ENCODE measurements at places on chromosomes 12 and 14.

GRCh38 chr12:107803092-107803491 lies 28.6 kb downstream of the ASCL4 start:
- DNase-seq = no peak

DNA sequence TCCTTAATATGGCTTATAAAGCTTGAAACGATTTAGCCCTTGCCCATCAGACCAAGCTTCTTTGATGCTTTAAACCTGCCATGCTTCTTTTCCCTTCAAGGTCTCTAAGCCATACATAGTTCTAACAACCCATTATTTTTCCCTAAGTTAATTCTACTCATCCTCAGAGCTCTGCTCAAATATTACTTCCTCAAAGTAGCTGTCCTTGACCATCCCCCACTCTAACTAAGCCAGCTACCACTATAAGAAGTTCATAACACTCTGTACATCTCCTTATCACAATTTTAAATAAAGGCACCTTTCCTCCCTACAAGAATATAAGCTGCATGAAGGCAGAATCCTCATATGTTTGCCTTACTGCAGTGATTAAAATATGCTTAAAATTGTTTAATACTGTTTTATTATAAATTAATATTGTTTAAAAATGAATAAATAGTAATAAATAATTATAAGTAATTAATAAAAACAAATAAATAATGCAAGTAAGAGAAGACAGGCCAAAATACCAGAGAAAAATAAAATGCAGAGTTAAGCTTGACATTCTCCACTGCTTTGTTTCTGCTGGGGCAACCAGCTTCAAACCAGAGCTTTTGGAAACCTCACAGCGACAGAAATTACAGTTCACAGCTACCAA lies 76.8 kb downstream of the NUMB start:
- no peak for DNase-seq

DNA sequence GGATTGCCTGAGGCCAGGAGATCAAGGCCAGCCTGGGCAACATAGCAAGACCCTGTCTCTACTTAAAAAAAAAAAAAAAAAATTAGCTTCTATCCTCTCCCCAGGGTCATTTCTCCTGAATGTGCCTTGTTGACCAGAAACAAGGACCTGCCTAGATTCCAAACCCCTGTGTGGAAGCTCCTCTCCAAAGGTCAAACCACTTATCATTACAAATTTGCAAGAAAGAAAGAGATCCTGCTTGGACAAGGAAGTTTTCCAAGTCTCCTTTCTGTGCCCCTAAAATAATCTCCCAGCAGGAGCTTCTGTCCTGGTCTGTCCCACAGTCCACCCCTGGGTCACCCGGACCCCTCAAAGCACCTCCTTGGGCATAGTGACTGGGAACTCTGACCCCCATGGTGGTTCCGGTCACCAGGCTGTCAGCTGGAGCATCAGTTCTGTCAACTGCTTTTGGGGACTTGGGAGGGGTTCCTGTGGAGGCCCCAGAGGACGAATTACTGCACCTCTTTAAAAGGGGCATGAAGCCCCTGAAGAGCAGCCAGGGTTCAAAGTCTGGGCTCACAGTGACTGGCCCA lies 38.4 kb downstream of the ACTN1 start:
- DNase-seq = no peak

DNA sequence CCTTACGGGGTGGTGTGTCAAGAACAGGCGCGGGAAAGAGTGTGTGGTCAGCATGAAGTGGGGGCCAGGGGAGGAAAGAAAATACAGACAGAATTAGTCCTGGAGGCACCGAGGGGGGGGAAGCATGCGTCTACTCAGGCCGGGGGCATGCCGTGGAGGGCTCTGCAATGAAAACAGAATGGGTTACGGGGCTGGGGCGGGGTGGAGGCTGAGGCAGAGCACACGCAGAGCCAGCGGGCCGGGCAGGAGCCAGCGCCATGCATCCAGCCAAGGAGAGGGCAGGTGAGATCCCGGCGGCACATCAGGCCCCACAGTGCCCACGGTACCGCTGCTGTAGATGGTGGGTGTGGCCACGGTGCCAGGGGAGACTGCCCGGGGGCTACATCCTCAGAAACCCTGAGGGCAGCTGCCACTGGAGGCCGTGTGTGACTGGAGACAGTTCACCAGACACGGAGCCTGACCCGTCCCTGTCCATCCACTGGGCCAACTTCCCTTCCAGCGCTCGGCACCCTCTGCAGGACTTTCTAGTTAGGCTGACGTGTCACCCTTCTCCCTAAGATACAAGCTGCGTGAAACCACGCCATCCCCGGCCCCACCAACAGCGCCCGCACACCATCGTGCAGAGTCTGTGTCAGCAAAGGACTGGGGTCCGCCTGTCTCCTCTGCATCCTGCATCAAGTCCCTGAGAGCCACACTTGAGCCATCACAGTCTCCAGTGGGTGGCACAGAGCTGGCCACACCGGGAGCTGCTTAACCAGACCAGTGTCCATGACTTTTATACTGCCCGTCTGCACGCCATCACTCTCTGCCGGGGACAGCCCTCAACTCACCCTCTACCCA lies 87.4 kb downstream of the PIWIL1 start:
- no peak for DNase-seq

GRCh38 chr12:51181558-51181957 lies 8.6 kb upstream of the TFCP2 start:
- no peak for DNase-seq

GRCh38 chr12:57086493-57087009 lies 2.4 kb upstream of the NAB2 start:
- peak; percentile 76 for DNase-seq

GRCh38 chr14:20680843-20681347 lies 3.5 kb upstream of the RNASE4 start:
- DNase-seq = no peak

DNA sequence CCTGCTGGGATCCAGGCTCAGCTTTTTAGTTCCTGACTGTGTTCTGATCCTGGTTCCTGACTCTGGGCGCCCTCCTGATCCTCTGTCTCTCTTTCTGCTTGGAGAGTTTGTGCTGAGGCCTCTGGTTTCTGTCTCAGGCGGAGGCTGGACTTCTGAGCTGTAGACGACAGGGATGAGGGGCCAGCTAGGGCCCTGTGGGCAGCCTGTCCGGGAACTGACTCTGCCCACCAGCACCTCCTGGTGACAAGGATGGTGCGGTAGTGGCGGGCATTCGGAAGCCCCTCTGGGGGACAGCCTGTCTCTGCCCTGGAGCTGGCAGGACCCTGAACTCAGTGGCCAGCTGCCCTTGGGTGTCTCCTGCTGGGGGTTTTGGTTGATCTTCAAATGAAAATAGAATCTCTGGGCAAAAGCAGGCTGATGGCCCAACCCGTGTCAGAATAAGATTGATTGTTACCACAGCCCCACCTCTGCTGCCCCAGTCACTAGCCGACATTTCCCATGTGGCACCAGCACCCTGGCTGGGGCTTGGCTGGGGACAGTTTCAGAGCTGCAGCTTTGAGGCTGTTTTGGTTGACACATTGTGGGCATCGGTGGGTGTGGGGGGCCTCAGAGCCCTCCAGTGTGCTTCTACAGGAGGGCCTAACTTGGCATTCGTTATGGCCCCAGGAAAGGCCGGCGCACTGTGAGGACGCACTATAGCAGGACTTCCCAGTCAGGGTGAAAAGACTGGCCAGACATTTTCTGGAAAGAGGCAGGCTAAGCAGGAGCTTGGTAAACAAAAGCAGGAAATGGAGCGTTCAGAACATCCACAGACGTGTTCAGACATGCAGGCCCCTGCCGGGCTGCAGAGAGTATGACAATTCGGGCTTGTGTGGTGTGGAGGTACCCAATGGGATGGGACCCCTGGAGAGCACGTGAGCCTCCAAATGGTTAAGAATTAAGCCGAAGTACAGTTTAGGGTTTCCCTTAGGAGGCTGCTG lies 16.2 kb downstream of the KRT80 start:
- no peak for DNase-seq

DNA sequence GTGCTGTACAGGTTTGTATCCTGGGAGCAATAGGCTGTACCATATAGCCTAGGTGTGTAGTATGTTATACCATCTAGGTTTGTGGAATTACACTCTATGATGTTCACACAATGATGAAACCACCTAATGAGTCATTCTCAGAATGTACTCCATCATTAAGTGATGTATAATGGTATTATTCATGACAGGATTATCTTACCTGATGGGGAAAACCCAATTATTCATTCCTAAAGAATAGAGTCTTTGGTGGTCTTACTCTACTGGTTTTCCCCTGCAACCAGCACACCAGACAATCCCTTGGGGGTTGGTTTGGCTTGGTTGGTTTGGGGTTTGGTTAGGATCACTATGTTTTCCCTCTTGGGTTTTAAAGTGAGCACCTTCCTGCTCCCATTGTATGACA lies 12.6 kb upstream of the OR10P1 start:
- DNase-seq = no peak

DNA sequence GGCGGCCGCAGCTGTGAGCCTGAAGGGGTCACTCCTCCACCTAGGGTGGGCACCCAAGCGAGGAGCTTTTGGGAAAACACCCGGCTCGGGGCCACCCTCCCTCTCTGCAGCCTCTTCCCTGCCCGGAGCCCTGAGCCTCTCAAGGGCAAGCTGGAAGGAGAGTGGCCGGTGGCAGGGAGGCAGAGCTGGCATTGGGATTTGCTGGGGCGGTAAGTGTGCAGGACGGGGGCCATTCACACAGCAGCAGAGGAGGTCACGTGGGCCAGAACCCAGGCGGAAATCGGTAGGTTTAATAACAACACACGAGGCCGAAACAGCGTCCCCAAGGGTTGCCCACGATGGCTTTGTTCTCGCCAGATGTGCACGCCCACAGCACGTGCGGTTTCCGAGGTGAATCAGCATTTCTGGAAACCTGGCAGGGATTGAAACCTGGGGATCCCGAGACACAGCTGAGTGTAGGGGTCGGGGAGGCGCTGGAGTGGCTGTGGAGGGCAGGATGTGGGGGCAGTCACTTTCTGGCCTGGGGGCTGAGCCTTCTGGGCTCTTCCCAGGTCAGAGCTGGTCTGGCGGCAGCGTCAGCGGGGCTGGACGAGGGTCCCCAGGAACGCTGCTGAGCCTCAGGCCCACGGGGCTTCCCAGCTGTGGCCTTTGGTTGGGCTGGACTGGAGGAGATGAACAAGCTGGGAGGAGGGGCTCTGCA lies 23.5 kb downstream of the NOC4L start:
- DNase-seq = no peak

GRCh38 chr14:52185178-52185577 lies 82.3 kb upstream of the PTGDR start:
- no peak for DNase-seq

DNA sequence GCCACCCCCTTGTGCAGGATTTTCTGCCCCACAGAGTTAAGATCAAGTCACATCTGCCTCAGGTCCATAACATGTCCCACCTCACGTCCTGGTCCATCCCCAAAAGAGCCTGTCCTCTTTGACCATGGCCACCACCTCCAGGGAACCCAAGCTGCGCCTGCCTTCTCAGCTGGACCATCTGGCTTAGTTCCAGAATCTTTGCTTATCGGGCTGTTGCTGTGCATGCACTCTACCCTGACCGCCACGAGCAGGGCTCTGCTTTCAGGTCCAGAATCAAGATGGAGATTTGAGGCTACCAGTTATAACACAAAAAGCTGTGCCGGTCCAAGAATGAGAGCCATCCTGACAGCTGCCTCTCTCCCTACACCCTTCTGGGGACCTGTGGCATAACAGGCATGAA lies 326.7 kb downstream of the DPF3 start:
- DNase-seq = no peak

GRCh38 chr12:3319723-3320492 lies 171.1 kb upstream of the PRMT8 start:
- DNase-seq = no peak

DNA sequence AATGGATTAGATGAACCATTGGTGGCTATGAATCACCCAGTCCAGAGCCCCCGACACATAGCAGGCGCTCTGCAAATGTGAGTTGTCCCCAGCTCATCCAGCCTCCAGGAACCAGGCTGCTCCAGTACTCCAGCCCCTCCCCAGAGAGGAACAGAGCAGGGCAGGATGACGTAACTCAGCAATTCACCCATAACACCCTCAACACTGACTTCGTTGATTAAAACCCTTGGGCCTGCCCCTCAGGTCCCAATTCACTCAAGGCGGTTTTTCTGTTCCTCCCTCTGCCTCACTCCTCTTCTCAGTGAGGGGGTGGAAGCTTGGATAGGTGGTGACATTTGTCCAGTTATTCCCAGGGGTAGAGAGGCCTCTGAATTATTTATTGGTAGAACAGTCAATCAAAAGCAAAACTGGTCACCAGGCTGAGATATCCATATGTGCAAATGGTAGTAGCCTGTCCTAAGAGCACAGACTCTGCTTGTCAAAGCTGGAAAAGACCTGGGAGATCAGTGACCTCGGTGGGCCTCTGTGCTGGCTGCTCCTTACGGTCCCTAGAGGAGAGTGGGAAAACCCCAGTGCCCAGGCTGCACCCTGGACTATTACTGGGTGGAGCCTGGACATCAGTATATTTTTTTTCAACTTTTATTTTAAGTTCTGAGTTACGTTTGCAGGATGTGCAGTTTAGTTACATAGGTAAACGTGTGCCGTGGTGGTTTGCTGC lies 97.0 kb downstream of the CMKLR1 start:
- DNase-seq = peak; percentile 23

GRCh38 chr12:3761116-3761735 lies 8.3 kb upstream of the CRACR2A start:
- no peak for DNase-seq

- DNase-seq = peak; percentile 3
Observed at GRCh38 chr14:75459099-75459741, 31.4 kb downstream of the JDP2 start.

DNA sequence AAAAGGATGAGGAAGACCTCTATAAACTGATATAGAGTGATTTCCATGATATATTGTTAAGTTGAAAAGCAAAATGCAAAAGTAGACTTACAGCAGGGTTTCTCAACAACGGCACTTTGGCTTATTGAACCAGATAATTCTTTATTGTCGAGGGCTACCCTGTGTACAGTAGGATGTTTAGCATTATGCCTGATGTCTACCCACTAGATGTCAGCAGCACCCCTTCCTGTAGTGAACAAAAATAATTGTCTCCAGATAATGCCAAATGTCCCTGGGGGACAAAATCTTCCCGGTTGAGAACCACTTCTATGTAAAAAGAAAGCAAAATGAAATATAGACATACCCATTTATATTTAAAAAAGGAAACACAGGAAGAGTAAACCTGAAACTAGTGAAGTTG lies 32.4 kb downstream of the ABCD2 start:
- DNase-seq = peak; percentile 20

DNA sequence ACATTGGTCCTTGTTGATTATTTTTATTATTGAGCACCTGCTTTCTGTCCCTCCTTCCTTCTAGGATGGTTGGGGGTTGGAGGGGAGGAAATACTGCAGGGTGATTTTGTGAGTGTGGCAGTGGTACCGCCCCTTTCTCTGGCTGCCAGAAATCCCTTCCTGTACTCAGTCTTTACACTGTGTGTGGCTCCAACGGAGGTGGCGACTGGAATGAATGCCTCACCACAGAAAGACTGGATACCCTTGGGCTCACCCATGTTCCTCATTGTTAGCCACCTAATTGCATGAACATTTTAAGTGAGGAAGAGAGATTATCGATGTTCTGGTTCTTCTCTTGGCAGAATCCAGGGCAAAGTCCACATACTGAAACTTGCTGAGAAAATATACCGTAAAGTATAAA lies 272.0 kb upstream of the E2F7 start:
- no peak for DNase-seq

Data from HT1080 (cell line).